Left lobe of liver (tissue), 2 donors: ENCODE measurements at places on chromosomes 7 and 10. TPM values are rescaled to one million over a fixed set of nuclear protein-coding genes. Genes with fewer than 3 reads are reported as not detected.

ZNF425 gene
- total RNA-seq: 1.1 TPM

CYP2C19 gene
- total RNA-seq: 13.0 TPM

TSPAN15 gene
- total RNA-seq: 3.8 TPM

PPP1R3A gene
- not detected for total RNA-seq

NRG3 gene
- 1.1 TPM for total RNA-seq

WNT8B gene
- not detected for total RNA-seq

NCF1 gene
- total RNA-seq: 1.0 TPM

GIMAP1 gene
- 1.4 TPM for total RNA-seq

CALCR gene
- not detected for total RNA-seq

GRCh38 chr7:137086896-137087295, 218.4 kb downstream of the CHRM2 start:
- DNase-seq: no peak

GRCh38 chr7:1058821-1059199, 14.5 kb downstream of the GPR146 start:
- DNase-seq: no peak

DNA sequence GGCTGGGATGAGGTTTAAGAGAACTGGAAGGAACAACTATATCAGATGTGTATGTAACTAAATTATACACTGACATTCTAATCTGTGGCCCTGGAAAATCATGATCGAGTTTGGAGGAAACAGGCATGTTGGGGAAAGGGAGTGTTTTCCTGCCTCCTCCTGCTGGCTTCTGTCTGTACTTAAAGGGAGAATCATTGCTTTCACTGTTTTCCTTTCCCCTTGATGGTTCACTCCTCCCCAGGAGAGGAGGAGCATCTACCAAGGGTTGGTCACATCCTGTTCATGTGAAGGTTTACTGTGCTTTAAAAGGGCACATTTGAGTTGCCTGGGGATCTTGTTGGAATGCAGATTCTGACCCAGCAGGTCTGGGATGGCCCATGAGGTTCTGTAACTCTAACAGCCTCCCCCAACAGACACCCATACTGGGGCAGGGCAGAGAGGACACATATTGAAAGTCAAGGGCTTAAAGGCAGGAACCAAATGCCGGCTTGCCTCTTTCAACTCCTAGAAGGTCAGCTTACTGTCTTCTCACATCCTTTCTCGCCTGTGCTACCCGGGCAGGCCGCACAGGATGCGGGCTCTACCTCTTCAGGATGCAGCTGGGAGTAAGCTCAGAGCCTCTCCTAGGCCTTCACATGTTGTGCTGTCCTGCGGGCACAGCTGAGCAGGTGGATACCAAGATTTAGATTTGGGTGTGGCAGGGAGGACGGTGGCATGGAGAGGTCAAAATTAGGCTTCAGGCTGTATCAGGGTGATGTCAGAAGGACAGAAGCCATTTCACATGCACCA, 694.8 kb downstream of the KCNMA1 start:
- DNase-seq: no peak

DNA sequence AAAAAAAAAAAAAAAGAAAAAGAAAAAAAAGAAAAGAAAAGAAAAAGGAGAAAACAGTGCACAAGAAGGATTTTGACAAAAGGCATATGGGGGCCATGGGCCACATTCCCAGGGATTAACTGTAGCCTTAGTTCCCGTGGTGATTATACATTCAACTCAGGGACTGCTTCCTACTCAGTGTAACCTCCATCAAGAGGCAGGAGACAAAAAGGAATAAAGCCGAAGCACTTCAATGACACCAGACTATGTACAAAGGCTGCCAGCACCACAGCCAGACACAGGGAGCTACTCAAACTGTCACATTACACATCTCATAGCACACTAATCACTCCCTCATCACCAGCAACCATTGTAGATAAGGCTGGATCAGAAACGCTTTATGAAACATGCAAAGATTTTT, 5.1 kb upstream of the PMPCB start:
- no peak for DNase-seq

- DNase-seq: no peak
These were observed 370.5 kb upstream of the BMPER start for GRCh38 chr7:33534833-33535232.

DNA sequence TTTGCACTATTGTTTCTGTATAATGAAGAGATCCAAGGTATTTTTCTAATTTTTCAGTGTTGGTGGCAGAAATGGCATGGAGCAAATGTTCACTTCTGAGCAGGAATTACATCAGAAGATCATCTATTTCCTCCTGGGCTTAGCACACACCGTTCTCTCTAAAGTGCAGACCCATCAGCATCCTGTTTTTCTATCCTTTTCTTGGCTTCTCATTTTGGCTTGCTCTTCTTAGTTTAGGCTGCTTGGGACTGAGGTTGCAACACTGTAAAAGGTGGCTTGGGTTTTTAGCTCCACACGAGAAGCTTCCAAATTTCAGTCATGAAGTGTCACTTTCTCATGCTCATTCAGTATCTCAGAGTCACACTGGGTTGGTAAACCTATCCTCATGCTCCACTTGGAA, 79.9 kb upstream of the SMIM30 start:
- DNase-seq: no peak

GRCh38 chr10:20302033-20302432, 485.8 kb downstream of the PLXDC2 start:
- no peak for DNase-seq

DNA sequence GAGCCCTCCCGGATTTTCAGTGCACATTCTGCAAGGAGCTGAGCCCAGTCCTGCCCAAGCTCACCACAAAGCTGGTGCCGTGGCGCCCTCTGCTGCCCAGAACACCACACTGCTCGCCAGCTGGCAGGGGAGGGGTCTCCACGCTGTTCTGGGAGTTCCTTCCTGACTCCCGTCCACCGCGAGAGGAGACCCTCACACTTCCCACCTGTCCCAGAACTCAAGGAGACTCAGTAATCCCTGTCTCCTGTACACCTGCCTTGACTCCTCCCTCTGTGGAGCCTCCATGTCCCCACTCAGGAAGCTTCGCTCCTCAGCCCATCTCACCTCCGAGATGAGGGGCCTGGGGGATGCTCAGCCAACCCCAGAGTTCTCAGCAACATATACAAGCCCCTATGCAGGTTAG, 11.3 kb downstream of the C10orf105 start:
- no peak for DNase-seq

DNA sequence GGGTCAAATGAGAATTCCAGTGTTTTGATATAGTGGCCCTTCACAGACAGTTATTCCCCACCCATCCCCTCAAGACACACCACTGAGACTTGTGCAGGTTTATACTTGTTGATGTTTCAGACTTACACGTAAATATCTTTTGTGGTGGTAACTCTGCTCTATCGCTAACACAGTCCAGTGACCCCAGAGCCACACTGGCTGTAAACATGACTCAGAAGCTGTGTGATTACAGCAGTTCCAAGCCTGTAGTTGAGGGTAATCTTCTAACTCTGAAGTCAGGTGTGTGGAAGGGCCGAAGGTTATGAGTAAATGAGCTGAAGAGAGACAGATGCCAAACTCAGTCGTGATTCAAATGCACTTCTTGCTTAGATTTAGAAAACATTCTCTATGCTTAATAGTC, 19.4 kb downstream of the NOBOX start:
- no peak for DNase-seq

DNA sequence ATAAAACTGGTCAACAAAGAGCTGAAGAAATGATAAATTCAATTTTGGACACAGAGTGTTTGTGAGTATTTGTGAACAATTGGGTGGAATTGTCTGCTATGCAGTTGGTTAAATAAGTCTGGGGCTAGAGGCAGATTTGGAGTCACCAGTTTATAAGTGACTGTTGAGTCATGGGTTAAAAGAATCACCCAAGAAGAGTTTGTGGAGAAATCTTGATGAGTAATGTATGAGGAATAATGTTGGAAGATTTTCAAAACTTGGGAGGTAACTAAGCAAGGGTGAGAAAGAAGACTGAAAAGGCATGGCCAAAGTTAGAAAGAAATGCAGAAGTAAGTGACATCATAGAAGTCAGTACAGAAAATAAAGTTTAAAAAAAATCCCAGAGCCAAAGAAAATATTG, 750.7 kb downstream of the MAGI2 start:
- no peak for DNase-seq

- no peak for DNase-seq
These were observed 47.1 kb upstream of the PRR15 start for GRCh38 chr7:29516491-29516890.

DNA sequence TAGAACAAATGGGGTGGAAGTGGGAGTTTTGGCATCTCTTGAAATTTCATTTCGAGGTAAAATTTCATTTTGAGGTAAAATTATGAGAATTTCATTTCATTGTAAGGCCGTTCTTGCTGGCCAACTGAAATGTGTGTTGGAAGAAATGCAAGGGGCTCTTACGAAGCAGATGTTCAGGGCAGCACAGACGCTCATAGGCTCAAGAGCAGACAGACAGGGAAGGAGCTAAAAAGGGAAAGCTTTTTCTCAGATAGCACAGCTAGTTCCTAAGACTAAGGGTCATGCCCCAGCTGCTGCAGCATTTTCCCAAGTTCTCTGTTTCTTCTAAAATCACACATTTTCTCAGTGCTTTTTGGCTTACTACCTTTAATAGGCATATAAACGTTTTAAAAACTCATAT, 65.1 kb upstream of the SFMBT2 start:
- DNase-seq: no peak

GRCh38 chr7:69349291-69349690, 249.0 kb upstream of the AUTS2 start:
- DNase-seq: no peak

DNA sequence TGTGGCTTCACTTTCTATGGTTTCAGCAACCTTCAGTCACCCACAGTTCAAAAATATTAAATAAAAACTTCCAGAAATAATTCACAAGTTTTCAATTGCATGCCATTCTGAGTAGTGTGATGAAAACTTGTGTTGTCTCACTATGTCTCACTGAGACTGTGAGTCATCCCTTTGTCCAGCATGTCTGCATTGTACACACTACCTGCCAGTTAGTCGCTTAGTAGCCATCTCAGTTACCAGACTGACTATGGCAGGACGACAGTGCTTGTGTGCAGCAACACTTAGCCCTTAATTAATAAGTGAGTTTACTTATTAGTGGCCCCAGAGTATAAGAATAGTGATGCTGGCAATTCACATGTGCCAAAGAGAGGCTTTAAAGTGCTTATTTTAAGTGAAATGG, 22.5 kb downstream of the CCDC186 start:
- no peak for DNase-seq

DNA sequence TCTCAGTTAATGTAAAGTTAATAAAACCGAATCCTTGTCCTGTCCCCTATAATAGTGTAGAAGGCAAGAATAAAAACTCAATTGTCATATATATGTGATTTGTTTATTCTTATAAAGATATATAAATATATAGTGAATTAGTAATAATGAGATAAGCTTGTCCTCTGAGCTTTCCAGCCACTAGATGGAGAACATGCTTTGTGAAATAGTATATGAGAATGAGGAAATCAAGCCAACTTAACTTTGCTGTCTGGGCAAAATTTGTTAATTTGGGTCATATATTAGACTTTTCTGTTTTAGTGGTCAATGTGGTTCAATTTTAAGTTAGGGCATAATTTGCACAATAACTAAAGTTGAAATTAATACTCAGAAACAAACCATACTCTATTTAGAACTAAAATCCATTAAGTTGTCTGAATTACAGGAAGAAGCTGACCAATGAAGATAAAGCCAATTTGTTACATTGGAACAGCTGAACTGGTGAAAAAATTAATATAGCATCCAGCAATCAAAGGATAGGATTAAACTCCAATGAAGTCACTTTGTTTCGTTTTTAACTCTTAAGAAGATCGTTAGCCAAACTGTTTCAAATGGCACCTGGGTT, 595.0 kb downstream of the ARL4A start:
- no peak for DNase-seq

GRCh38 chr7:11642276-11642675, 189.7 kb downstream of the THSD7A start:
- DNase-seq: no peak

- DNase-seq: no peak
These were observed 148.8 kb downstream of the SNX10 start for GRCh38 chr7:26440233-26441001.

- DNase-seq: peak; percentile 84
These were observed 43.0 kb downstream of the PODXL start for GRCh38 chr7:131513245-131514061.

GRCh38 chr7:137097111-137097510, 228.7 kb downstream of the CHRM2 start:
- DNase-seq: no peak

DNA sequence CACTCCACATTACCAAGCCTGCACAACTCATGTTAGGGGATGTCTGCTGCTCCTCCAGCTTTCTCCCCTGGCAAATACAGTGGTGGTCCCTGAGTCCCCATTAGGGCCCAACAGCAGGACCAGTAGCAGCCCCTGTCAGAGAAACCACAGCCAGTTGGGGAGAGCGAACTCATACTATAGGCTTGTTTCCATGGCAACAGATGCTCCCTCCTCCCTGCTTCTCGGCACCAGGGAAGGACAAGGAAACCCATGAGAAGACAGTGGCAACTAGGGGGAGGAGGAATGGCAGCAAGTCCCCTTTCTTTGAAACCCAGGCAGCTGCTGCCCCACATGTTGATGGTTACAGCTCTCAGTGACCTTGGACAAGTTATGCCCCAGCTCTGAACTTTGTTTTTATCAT, 326.4 kb downstream of the KCNMA1 start:
- DNase-seq: no peak

GRCh38 chr10:119313644-119314043, 106.3 kb downstream of the GRK5 start:
- DNase-seq: no peak

DNA sequence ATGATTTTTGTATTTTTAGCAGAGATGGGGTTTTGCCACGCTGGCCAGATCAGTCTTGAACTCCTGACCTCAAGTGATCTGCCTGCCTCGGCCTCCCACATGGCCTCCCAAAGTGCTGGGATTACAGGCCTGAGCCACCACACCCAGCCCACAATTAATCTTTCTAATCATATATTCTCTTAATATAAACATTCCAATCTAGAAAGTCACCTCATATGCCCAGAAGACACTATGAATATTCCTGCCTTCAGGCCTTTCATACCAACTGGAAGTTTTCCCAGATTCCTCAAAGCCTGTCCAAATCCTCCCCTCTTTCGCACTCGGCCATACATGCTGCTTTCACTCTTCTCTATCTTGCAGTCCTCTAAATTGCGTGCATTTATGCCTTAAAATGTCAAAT, 32.6 kb downstream of the PDZD8 start:
- DNase-seq: no peak

DNA sequence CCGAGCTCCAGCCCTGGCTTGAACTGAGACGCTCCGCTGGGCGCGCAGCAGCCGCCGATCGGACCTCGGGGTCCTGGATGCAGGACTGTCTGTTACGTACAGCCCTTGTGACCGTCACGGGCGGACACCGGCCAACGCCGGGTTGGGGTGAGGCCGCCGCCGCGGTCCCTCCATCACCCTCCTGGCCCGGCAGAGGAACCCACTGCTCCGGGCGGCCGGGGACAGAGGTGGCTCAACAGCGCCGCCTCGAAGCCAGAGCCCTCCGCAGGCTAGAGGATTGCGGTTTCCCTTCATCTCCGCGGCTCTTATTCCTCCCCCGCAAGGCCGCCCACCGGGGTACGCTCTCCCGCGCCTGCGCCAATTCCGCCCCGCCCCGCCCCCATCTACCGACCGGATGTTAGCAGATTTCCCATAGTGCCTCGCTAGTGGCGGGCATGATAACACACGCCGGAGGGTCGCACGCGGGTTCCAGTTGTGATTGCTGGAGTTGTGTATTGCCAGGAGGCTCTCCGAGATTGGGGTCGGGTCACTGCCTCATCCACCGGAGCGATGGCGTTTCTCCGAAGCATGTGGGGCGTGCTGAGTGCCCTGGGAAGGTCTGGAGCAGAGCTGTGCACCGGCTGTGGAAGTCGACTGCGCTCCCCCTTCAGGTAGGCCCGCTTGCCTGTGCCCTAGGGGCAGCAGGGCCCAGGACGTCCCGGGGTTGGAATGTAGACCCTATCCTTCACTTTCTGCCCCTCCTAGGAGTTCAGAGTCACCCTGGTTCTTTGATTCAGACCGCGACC, at the start of gene TFAM:
Gene TFAM, plus strand, starts transcription at position 412 of the 785 bp plus-strand sequence. Its CDS starts 138 bp downstream, at position 550.
- DNase-seq: peak; percentile 97
